Psoas muscle (tissue), 8 donors: ENCODE measurements at places on chromosomes 16 and 17. TPM values are rescaled to one million over a fixed set of nuclear protein-coding genes. Genes with fewer than 3 reads are reported as not detected.
A peak's percentile ranks its signal among the peaks of the same experiment; 100 is the strongest.

C16orf95 gene
- total RNA-seq, result 6.6 TPM

CX3CL1 gene
- total RNA-seq, result 10.9 TPM

PRSS36 gene
- total RNA-seq, result 1.1 TPM

SRL gene
- total RNA-seq, result 305 TPM

HBZ gene
- not detected for total RNA-seq

DNA sequence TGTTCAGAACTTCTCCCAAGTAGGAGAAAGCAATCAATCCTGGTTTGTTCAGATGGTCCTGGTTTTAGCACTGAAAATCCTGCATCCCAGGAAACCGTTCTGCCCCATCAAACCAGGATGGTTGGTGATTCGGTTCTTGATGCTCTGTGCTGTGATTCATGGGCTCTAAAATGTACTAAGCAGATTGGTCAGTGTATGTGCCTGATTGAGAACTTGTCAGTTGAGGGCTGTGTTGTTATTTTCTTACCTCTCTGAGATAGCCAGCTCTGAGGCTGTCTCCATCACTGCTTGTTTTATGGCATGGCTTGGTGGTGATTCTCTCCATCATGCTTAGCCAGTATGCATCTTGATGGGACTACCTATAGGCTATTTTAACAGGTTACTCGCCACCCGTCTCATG lies 246.9 kb upstream of the RBFOX1 start:
- no peak overlapping the region for H3K4me3 ChIP-seq
- no peak for DNase-seq
- H3K27me3 ChIP-seq, result no peaks in the 10 kb centered on the region
- H3K27ac ChIP-seq, result no peak overlapping the region

- no peak overlapping the region for H3K27ac ChIP-seq
- no peaks in the 10 kb centered on the region for H3K27me3 ChIP-seq
- no peaks in the 10 kb centered on the region for H3K36me3 ChIP-seq
- no peaks in the 10 kb centered on the region for H3K4me1 ChIP-seq
Observed at GRCh38 chr17:50266384-50267073, 7.7 kb upstream of the TMEM92 start.

- H3K4me1 ChIP-seq, result peaks cover 10% of the 10 kb centered on the region
- peak overlapping the region; percentile 95 for H3K4me3 ChIP-seq
- H3K27me3 ChIP-seq, result no peaks in the 10 kb centered on the region
- peak overlapping the region; percentile 85 for H3K27ac ChIP-seq
- H3K36me3 ChIP-seq, result no peaks in the 10 kb centered on the region
Observed at GRCh38 chr16:29862383-29862883, 593 bp downstream of the CDIPT start.

- no peak overlapping the region for H3K27ac ChIP-seq
- H3K36me3 ChIP-seq, result no peaks in the 10 kb centered on the region
- peaks cover 14% of the 10 kb centered on the region for H3K4me1 ChIP-seq
- DNase-seq, result no peak
- H3K27me3 ChIP-seq, result no peaks in the 10 kb centered on the region
- no peak overlapping the region for H3K4me3 ChIP-seq
Observed at GRCh38 chr17:66347661-66348514, 45.5 kb downstream of the PRKCA start.

GRCh38 chr16:57036945-57037344 lies 47.6 kb downstream of the NLRC5 start:
- H3K4me1 ChIP-seq, result no peaks in the 10 kb centered on the region
- no peaks in the 10 kb centered on the region for H3K36me3 ChIP-seq
- H3K27ac ChIP-seq, result no peak overlapping the region
- H3K4me3 ChIP-seq, result no peak overlapping the region
- no peaks in the 10 kb centered on the region for H3K27me3 ChIP-seq
- DNase-seq, result no peak

DNA sequence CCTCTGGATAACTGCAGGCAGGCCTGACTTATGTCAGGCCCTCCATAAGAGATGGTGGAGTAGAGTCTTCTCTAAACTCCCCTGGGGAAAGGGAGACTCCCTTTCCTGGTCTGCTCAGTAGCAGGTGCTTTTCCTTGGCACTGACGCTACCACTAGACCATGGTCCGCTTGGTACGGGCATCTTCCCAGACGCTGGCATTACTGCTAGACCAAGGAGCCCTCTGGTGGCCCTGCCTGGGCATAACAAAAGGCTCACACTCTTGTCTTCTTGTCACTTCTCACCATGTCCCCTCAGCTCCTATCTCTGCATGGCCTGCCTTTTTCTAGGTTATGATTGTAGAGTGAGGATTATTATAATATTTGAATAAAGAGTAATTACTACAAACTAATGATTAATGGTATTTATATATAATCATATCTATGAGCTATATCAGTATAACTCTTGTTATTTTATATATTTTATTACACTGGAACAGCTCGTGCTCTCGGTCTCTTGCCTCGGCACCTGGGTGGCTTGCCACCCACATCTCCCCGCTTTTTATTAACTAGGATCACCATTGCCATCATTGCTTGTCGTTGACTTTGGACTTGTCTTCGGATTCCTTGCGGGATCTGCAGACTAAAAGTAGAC lies 59.8 kb upstream of the ARL4D start:
- H3K4me1 ChIP-seq, result peaks cover 13% of the 10 kb centered on the region
- peak; percentile 89 for DNase-seq
- no peak overlapping the region for H3K27ac ChIP-seq
- no peaks in the 10 kb centered on the region for H3K27me3 ChIP-seq

- no peaks in the 10 kb centered on the region for H3K27me3 ChIP-seq
- no peak overlapping the region for H3K4me3 ChIP-seq
- DNase-seq, result no peak
- no peak overlapping the region for H3K27ac ChIP-seq
- H3K4me1 ChIP-seq, result no peaks in the 10 kb centered on the region
Observed at GRCh38 chr16:35365675-35366074, 1906.3 kb downstream of the TP53TG3F start.

DNA sequence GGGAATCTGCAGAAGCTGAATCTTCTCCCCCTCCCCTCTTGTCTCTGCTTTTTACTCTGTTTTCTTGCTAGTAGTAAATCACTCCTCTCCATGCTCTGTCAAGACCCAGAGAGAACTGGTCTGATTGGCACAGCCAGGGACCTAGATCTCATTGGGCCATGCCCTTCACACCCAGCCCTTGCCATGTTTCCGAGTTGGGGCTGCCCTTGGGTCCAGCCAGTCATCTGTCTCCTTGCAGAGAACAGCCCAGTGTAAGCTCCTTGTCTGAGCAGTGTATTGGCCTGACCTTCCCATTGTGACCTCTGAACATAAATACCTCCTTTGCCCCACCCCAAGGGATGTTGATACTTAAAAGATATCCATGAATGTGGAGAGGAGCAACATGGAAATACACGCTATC lies 3.9 kb downstream of the MMP15 start:
- H3K4me3 ChIP-seq, result no peak overlapping the region
- no peak overlapping the region for H3K27ac ChIP-seq
- H3K27me3 ChIP-seq, result no peaks in the 10 kb centered on the region
- no peak for DNase-seq
- no peaks in the 10 kb centered on the region for H3K36me3 ChIP-seq

DNA sequence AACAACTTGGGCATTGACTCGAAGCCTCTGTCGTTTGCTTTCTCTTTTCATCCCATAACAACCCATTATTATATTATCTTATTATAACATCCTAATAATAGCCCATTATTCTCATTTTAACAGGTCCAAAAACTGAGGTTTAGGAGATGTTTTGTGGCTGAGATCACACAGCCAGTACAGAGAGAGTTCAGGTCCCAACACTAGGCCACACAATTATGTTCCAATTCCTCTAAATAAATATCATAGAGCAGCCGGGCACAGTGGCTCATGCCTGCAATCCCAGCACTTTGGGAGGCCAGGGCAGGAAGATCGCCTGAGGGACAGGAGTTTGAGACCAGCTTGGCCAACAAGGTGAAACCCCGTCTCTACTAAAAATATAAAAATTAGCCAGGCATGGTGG lies 40.3 kb upstream of the KIFC3 start:
- DNase-seq, result no peak
- H3K27me3 ChIP-seq, result no peaks in the 10 kb centered on the region
- H3K4me1 ChIP-seq, result no peaks in the 10 kb centered on the region
- H3K36me3 ChIP-seq, result no peaks in the 10 kb centered on the region
- H3K27ac ChIP-seq, result no peak overlapping the region

DNA sequence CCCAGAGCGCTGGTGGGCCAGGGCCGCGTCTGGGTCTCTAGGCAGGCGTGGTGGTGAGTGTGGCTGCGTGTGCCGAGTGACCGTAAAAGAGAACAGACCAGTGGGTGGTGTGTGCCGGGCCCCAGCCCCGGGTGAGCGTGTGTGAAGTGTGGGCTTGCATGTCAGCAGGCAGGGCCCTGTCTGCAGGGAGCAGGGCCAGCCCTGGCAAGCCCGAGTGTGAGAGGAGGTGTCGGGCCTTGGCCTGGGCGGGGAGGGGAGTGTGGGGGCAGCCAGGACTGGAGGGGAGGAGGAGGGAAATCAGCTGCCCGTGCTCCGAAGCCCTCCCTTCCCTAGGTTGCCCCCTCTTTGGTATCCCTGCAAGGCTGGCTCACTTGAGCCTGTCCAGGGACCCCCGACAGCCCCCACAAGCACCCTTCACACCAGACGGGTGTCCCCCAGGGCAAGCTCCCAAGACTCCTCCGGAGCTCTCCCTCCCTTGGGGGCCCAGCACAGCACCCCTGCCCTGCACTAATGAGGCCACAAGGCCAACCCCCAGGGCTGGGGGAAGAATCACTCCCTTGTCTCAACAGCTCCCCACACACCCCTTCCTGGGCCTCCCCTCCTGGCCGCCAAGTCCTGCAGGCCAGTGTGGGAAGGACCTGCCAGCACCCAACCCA lies 1.9 kb downstream of the USH1G start:
- H3K4me3 ChIP-seq, result no peak overlapping the region
- DNase-seq, result no peak
- H3K4me1 ChIP-seq, result peaks cover 14% of the 10 kb centered on the region
- peaks cover 25% of the 10 kb centered on the region for H3K27me3 ChIP-seq
- H3K36me3 ChIP-seq, result no peaks in the 10 kb centered on the region
- H3K27ac ChIP-seq, result no peak overlapping the region

DNA sequence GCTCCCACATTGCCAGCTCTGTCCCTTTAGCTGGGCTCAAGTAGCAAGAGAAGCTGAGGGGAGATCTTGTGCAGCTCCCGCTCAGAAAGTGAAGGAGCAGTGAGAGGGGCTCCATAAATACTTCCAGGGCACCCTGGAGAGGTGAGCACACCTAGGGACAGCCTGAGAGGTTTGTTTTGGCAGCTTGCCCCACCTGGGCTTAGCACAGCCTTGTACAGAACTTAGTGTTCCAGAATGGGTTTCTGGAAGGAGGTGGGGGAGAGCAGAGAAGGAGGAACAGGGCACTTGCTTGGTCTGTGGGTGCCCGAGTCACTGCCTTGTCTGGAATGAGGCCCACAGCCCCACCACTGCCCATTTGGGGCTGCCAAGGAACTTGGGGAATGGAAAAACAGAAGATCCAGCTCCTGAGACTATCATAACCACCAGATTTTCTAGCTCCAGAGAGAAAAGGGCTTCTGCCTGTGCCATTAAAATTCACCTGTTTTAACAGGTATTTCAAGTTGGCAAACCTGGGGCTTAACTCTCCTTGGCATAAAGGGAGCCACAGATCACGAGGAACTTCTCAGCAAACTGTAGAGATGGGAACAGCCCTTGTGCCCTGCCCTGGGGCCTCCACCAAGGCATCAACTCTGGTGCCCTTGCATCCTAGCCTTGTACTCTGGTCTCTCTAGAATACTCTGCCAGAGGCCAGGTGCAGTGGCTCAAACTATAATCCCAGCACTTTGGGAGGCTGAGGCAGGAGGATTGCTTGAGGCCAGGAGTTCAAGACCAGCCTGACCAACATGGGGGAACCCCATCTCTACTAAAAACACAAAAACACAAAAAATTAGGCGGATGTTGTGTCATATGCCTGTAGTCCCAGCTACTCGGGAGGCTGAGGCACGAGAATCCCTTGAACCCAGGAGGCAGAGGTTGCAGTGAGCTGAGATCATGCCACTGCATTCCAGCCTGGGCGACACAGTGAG lies 1.9 kb downstream of the PRR15L start:
- H3K4me1 ChIP-seq, result no peaks in the 10 kb centered on the region
- DNase-seq, result no peak
- H3K4me3 ChIP-seq, result no peak overlapping the region
- H3K27ac ChIP-seq, result no peak overlapping the region
- H3K27me3 ChIP-seq, result no peaks in the 10 kb centered on the region

- no peaks in the 10 kb centered on the region for H3K36me3 ChIP-seq
- no peak overlapping the region for H3K4me3 ChIP-seq
- H3K27ac ChIP-seq, result no peak overlapping the region
- no peaks in the 10 kb centered on the region for H3K27me3 ChIP-seq
- DNase-seq, result no peak
Observed at GRCh38 chr17:79288950-79289349, 214.3 kb downstream of the ENGASE start.

DNA sequence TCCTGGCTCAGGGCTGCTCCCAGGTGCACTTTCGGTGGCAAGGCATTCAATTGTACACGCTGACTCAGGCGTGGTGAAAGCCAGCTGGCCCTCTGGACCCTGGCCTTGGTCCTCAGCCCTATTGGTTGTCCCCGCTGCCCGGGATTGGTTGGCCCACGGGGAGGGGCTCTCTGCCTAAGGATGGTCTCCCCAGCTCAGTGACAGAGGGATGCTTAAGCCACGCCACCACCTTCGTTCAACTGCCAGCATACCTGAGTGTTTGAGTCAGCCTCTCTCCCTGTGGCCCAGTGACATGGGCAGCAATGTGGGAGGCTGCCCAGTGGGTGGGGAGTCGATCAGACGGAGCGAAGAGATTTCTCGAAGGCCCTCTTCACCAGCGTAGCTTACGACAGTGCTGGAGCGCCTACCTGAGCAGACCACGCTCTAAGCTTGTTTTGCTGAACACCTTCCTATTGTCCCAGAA lies 30.3 kb downstream of the IRF8 start:
- no peak overlapping the region for H3K27ac ChIP-seq
- no peaks in the 10 kb centered on the region for H3K4me1 ChIP-seq
- DNase-seq, result no peak
- no peaks in the 10 kb centered on the region for H3K36me3 ChIP-seq
- no peak overlapping the region for H3K4me3 ChIP-seq

GRCh38 chr16:7227229-7227721 lies 105.4 kb upstream of the RBFOX1 start:
- no peak for DNase-seq
- no peak overlapping the region for H3K27ac ChIP-seq
- H3K4me1 ChIP-seq, result no peaks in the 10 kb centered on the region

DNA sequence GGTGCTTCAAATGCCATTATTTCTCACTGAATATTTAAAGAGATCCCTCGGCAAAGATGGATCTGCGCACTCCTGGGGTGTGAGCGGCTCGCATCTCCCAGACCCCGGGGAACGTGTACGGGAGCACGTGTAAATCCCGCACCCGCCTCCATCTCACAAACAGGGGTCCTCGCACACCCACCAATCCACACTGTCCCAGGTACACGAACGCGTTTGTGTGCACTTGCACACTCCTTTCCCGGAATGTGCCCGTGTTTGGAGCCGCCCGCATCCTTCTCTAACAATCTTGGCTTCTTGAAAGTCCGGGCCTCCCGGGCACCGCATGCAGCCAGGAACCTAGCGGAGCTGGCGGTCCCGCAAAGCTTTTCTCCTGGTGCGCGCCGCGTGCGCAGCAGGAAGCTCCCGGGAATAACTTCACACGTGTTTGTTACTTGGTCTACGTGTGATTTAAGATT lies 2.5 kb upstream of the SALL1 start:
- H3K4me1 ChIP-seq, result no peaks in the 10 kb centered on the region
- no peak overlapping the region for H3K4me3 ChIP-seq
- no peak overlapping the region for H3K27ac ChIP-seq
- H3K36me3 ChIP-seq, result no peaks in the 10 kb centered on the region

- no peaks in the 10 kb centered on the region for H3K36me3 ChIP-seq
- no peaks in the 10 kb centered on the region for H3K4me1 ChIP-seq
- peak overlapping the region; percentile 64 for H3K4me3 ChIP-seq
- H3K27me3 ChIP-seq, result no peaks in the 10 kb centered on the region
- peak overlapping the region; percentile 46 for H3K27ac ChIP-seq
Observed at GRCh38 chr17:76121932-76122430, 18.4 kb upstream of the EXOC7 start.
